ENCODE measurements at places on chromosomes 3 and 15. TPM values are rescaled to one million over a fixed set of nuclear protein-coding genes. Genes with fewer than 3 reads are reported as not detected.

Gene RPS17
- 3,513 TPM for total RNA-seq

Gene SAXO2
- total RNA-seq: not detected

Gene GOLGB1
- 19.8 TPM for total RNA-seq

Gene TLR9
- not detected for total RNA-seq

Gene SLITRK3
- total RNA-seq: not detected

Gene RAD54L2
- 13.3 TPM for total RNA-seq

Gene DISP2
- total RNA-seq: 0.08 TPM

Gene FGF12
- 2.9 TPM for total RNA-seq

Gene CPA3
- total RNA-seq: not detected

Gene ACKR4
- not detected for total RNA-seq

Gene SST
- not detected for total RNA-seq

Gene CYP19A1
- total RNA-seq: 0.08 TPM

Gene XYLB
- total RNA-seq: 2.2 TPM

Gene SLC15A2
- total RNA-seq: under 0.01 TPM

Gene DUOXA2
- total RNA-seq: not detected

Gene GNAT1
- total RNA-seq: not detected

Gene KBTBD13
- 0.13 TPM for total RNA-seq

Gene CCDC39
- not detected for total RNA-seq

Gene SRGAP3
- total RNA-seq: 2.2 TPM

Gene GOLGA8M
- 0.26 TPM for total RNA-seq

Gene CRYGS
- 1.0 TPM for total RNA-seq

Gene ANKRD63
- not detected for total RNA-seq

Gene SEMA4B
- 17.8 TPM for total RNA-seq

Gene ZNF774
- 0.91 TPM for total RNA-seq

Gene LSAMP
- total RNA-seq: 1.6 TPM

Gene SENP2
- 16.2 TPM for total RNA-seq

Gene TMC3
- not detected for total RNA-seq

Gene ZCWPW2
- 0.39 TPM for total RNA-seq

Gene ANKUB1
- not detected for total RNA-seq

Data from epithelial cell of alveolus of lung (primary cell).